ENCODE measurements at places on chromosomes 11 and 22.
A peak's percentile ranks its signal among the peaks of the same experiment; 100 is the strongest.

- no peak for DNase-seq
Observed at GRCh38 chr22:29195964-29196666, 9.6 kb upstream of the EMID1 start.

- no peak for DNase-seq
Observed at GRCh38 chr22:27561286-27561904, 240.2 kb downstream of the MN1 start.

- peak; percentile 17 for DNase-seq
Observed at GRCh38 chr11:63802637-63803414, 10.4 kb upstream of the SPINDOC start.

DNA sequence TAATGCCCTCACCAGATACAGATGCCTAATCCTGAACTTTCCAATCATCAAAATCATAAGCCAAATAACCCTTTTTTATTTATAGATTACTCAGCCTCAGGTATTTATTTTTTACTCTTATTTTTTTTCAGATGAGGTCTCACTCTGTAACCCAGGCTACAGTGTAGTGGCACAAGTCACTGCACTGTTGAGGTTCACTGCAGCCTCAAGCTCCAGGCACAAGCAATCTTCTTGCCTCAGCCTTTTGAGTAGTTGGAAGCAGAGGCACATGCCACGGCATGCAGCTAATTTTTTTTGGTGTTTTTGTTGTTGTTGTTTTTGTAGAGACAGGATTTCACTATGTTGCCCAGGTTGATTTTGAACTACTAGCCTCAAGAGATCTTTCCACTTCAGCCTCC, 49.5 kb downstream of the TTC28 start:
- DNase-seq: no peak

- DNase-seq: no peak
Observed at GRCh38 chr11:65124480-65125196, 2.5 kb downstream of the MRPL49 start.

- peak; percentile 44 for DNase-seq
Observed at GRCh38 chr22:20080776-20081654, 974 bp downstream of the DGCR8 start.

GRCh38 chr11:111737444-111738210, 28.6 kb downstream of the PPP2R1B start:
- no peak for DNase-seq

GRCh38 chr22:47402876-47403525, 640.6 kb downstream of the TBC1D22A start:
- DNase-seq: no peak

DNA sequence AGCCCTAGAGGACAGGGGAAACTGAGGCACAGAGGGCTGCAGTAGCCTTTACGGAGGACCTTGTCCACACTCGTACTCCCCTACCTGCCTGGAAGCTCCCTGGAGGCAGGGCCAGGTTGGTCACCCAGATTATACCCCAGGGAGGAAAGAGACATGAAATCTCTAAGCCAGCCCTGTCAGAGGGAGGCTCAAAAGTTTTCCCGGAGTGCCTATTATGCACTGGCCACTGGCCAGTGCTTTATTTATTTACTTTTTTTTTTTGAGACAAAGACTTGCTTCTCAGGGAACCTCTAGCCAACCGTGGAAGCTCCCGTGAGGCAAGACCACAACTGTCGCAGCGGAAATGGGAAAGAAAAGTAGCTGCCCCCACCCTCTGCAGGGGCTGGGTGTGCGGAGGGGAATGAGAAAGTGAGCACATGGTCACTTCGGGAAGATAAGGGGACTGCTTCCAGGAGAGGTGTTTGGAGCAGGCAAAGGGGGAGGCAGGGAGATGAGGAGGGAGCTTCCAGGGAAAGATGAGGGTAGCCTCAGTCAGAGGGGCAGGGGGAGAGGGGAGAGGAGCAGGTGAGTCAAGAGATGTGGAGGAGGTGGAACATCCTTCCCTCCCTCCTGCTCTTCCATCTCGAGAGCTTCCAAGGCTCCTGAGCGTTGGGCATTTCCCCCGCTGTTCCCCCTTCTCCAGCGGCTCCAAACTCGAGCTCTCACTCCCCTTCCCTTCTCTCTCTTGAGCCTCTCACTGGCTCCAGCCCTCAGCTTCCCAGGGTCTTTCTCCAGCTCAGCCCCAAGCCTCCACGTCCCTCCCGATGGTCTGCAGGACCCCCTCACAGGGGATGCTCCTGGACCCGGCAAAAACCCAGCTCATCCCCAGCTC, 4.3 kb downstream of the IL2RB start:
- DNase-seq: no peak

GRCh38 chr11:103114836-103115235, 5.6 kb downstream of the DYNC2H1 start:
- DNase-seq: no peak

DNA sequence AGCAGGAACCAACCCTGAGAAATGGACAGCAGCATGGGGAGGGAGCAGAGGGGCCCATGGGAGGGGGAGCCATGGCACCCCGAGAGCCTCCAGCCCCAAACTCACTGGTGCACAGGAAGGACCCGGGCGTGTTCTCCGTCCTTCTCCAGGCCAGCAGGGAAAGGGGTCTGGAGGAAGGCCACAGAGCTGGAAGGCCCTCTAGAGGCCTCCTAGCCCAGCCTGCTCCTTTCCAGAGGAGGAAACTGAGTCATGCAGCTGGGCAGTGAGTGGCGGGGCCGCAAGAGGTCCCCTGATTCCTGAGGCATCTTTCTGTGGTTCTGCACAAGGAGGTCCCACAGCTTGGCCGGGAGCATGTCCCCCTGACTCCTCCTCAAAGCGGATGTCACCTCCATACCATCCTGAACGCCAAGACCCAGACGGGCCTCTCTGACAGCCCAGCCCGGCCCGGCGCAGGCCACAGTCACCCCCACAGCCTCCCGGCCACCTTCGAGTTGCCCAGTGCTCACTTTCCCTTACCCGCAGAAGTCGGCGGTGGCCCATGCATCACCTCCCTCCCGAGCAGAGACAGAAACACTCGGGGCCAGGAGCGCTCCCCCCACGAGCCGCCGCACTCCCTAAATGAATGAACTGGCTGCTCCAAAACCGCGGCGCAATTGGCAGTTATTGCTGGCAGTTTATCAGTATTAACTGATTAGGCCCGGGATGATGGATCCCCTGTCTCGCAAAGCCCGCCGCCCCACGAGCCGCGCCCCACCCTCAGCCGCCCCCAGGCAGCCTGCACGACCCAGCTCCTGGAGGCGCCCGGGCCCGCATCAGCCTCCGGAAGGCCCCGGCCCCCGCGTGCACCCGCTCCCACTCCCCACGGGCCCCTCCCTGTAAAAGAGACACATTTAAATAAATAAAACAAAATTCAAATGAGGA, 272.5 kb downstream of the BUD13 start:
- no peak for DNase-seq
